ENCODE measurements at places on chromosomes 2 and 18.

DNA sequence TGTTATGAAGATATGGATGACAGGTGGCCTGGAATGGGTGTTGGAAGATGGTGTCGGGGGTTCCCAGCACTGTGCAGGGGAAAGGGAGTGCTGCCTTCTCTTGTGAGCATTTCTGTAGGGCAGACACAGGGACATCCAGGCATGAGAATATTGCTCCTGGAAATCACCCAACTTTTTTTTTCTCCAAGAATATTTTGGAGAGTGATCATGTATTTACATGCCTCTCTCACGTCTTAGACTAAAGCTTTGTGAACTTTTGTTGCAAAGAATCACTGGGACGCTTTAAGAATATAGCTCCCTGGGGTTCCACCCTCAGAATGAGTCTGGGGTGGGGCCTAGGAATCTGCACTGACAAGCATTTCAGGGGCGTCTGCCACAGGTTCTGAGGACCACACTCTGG is 68.7 kb downstream of the VWA3B start:
- no peak for DNase-seq

GRCh38 chr2:51194656-51195055 is 162.7 kb upstream of the NRXN1 start:
- DNase-seq = no peak

DNA sequence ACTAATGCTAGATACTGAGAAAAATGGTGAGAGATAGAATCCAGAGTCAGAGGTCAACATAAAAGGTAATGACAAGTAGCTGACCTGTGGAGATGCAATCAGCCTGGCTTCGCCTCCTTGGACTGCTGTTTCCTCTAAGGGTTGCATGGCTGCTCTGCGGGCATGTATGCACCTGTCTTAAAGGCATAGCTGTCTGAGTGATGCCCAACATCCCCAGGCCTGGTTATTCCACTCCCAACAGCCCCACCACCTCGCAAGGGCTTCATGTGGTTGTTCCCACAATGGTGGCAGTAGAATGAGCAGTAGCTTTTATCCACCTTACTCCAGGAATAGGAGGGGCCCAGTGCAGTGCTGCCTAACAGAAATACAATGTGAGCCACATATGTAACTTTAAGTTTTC is 69.7 kb upstream of the ALK start:
- no peak for DNase-seq

DNA sequence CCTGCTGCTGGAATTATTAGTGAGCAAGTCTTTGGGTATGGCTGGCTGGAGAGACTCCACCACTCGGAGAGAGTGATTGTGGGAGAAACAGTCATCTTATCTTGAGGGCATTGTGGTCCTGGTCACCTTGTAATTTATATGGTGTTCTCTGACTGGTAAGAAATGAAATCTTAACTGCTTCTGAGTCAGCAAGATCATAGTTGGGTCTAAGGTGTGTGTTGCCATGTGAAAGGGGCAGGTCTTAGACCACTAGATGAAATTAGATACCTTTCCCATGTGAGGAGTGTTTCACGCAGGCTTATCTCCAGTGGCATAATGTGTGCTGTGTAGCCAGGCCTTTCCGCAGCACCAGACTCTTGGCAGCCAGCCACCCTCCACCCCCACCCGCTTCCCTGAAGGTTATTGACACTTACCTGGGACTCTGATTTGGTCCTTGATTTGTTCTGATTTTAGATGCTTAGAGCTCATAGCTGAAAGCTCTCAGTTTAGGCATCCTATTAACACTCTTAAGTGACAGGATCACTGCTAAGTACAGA is 7.7 kb downstream of the MAPRE3 start:
- no peak for DNase-seq

DNA sequence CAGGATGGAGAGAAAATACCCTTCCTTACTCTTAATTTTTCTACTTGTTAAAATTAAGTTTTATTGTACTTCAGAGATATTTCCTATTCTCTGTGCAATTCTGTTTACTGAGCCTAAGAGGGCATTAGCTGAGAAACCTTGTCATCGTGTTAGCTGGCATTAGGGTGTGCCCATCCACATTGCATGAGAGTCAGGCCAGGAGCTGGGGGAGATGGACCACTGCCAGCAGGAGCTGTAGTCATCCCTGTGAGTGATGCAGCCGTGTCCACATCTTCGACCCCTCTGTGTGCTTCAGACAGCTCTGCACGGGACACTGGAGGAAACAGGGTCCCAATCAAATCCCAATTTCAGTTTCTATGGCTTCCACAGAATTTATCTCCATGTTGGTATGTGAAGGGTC is 34.2 kb downstream of the ABCA12 start:
- no peak for DNase-seq

All from right kidney (tissue), 9 donors.